A549 treated with CORT108297 at 1 μM for 4 hours (cell line): ENCODE measurements at places on chromosomes 5 and 9. TPM values are rescaled to one million over a fixed set of nuclear protein-coding genes. Genes with fewer than 3 reads are reported as not detected.

Gene TGFBI
- 1,398 to 2,146 TPM (median 1,880 TPM) in 5 replicates for total RNA-seq

Gene DBH
- not detected in 5 replicates for total RNA-seq

Gene DRD1
- total RNA-seq, result 0.28 to 0.96 TPM (median 0.47 TPM) in 5 replicates

Gene IFNB1
- 0.15 TPM in 1 of 5 replicates, not detected in the others for total RNA-seq

Gene ALG2
- total RNA-seq, result 49.0 to 54.7 TPM (median 50.7 TPM) in 5 replicates

Gene CDX1
- total RNA-seq, result not detected in 5 replicates

Gene ZNG1C
- 54.5 to 97.1 TPM (median 71.7 TPM) in 5 replicates for total RNA-seq

Gene AIF1L
- total RNA-seq, result 1.4 to 1.6 TPM (median 1.5 TPM) in 5 replicates

Gene MELK
- 62.8 to 88.5 TPM (median 71.3 TPM) in 5 replicates for total RNA-seq

Gene PCDHA2
- 0.05 to 0.08 TPM (median 0.05 TPM) in 4 of 5 replicates, not detected in the other for total RNA-seq

Gene CTXN3
- not detected in 5 replicates for total RNA-seq

Gene PCDHA11
- total RNA-seq, result 0.08 to 0.40 TPM (median 0.10 TPM) in 5 replicates

Gene LIX1
- not detected in 5 replicates for total RNA-seq

Gene TEX48
- total RNA-seq, result not detected in 5 replicates

Gene SLC25A2
- total RNA-seq, result 0.05 TPM in 1 of 5 replicates, not detected in the others

Gene HK3
- 0.03 to 0.44 TPM (median 0.12 TPM) in 3 of 5 replicates, not detected in the others for total RNA-seq

Gene CDH6
- total RNA-seq, result 0.07 to 0.25 TPM (median 0.15 TPM) in 5 replicates

Gene TTC23L
- total RNA-seq, result 0.13 to 0.70 TPM (median 0.23 TPM) in 3 of 5 replicates, not detected in the others

Gene CDC25C
- total RNA-seq, result 10.1 to 12.7 TPM (median 11.5 TPM) in 5 replicates

Gene NRG2
- total RNA-seq, result 1.7 to 2.4 TPM (median 2.1 TPM) in 5 replicates

Gene PLPP6
- total RNA-seq, result 9.3 to 12.8 TPM (median 10.4 TPM) in 5 replicates

Gene BNC2
- 4.1 to 5.5 TPM (median 4.3 TPM) in 5 replicates for total RNA-seq

Gene GTF3C4
- 17.7 to 19.8 TPM (median 18.6 TPM) in 5 replicates for total RNA-seq

Gene KIAA1958
- 1.6 to 3.1 TPM (median 2.5 TPM) in 5 replicates for total RNA-seq

Gene CCL28
- 0.08 to 0.23 TPM (median 0.15 TPM) in 5 replicates for total RNA-seq

Gene C5orf58
- not detected in 5 replicates for total RNA-seq

Gene RAD17
- 15.4 to 19.6 TPM (median 17.1 TPM) in 5 replicates for total RNA-seq

Gene CDKN2B
- not detected in 5 replicates for total RNA-seq

Gene ACTBL2
- 0.03 to 0.06 TPM (median 0.03 TPM) in 3 of 5 replicates, not detected in the others for total RNA-seq

Gene ZNF474
- total RNA-seq, result 0.13 to 0.34 TPM (median 0.24 TPM) in 5 replicates

Gene GCNT1
- total RNA-seq, result 2.4 to 4.3 TPM (median 3.0 TPM) in 5 replicates

Gene TSSK1B
- not detected in 5 replicates for total RNA-seq

Gene ANKRD31
- total RNA-seq, result 0.03 to 0.07 TPM (median 0.05 TPM) in 5 replicates

Gene CCNH
- 39.4 to 58.2 TPM (median 40.8 TPM) in 5 replicates for total RNA-seq

Gene RLN2
- total RNA-seq, result 0.18 to 0.34 TPM (median 0.20 TPM) in 3 of 5 replicates, not detected in the others

Gene CARD6
- 3.4 to 4.7 TPM (median 3.8 TPM) in 5 replicates for total RNA-seq

Gene KCNV2
- total RNA-seq, result not detected in 5 replicates

Gene GZMA
- total RNA-seq, result not detected in 5 replicates

Gene LSM11
- 2.5 to 3.2 TPM (median 2.6 TPM) in 5 replicates for total RNA-seq

Gene PDE6A
- total RNA-seq, result 0.13 to 0.21 TPM (median 0.13 TPM) in 5 replicates

Gene LURAP1L
- 14.9 to 18.6 TPM (median 18.1 TPM) in 5 replicates for total RNA-seq

Gene NDFIP1
- 47.1 to 53.8 TPM (median 51.2 TPM) in 5 replicates for total RNA-seq

Gene MYMK
- not detected in 5 replicates for total RNA-seq
